T follicular helper cell (primary cell): ENCODE measurements at places on chromosomes 16 and 17.

GRCh38 chr16:21953541-21953902 lies 361 bp downstream of the UQCRC2 start:
- no peak for DNase-seq

DNA sequence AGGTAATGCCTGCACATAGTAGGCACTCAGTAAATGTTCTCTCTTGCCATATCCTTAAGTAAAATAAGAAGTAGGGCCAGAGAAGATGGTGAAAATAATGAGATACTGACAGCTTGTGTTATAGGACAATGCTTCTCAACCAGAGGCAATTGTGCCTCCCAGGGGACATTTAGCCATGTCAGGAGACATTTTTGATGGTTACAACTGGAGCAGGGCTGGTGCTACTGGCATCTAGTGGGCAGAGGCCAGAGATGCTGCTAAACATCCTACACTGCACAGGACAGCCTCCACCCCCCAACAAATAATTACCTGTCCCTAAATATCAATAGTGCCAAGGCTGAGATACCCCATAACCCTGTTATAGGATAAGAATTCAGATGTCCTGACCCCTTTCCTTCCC lies 1.7 kb downstream of the RAD51D start:
- DNase-seq: no peak

DNA sequence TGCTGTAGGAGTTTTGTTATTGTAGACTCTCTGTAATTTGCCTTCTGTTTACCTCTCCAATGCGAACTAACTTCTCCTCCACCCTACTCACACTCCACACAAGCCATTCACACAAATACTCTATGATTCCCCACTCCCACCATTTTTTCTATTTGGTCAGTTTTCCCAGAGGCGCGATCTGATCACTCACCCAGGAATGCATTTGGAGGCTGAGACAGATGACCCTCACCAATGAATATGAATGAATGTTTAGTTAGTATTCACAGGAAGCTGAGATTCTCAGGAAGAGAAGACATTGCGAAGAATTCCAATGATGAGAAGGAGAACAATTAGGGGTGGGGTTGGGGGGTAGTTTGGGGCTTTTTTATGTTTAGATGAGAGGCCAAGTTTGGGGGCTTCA lies 10.5 kb upstream of the ANKFN1 start:
- no peak for DNase-seq

- no peak for DNase-seq
Observed at GRCh38 chr16:28527985-28528384, 10.8 kb downstream of the NUPR1 start.

DNA sequence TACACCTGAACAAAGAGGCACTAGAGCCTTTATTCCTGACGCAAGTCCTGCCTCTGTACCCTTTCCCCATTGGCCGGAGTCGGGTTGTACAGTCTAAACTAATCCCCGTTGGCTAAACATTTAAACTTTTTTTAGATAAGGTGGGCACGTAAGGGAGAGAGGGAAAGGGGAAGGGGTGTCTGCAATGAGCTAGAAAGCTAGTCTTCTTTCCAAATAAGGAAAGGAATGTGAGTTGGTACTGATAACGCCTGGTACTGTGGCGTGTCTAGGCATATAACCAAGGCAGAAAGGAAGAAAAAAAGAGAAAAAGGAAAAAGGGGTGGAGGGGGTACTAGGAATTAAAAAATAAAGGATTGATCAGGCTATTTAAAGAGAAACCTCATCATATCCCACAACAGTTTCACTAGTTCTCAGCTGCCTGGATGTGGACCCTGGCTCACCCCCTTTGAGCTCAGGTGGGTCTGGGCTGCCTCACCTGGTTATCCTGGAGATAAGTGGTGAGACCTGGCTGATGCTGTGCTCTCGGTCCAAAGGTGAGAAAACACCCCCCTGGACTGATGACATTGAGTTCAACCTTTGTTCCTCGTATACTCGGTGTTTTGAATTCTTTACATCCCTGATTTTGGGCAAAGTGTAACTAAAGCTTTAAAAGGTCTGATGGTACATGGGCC lies 90.9 kb upstream of the EEF2KMT start:
- no peak for DNase-seq

DNA sequence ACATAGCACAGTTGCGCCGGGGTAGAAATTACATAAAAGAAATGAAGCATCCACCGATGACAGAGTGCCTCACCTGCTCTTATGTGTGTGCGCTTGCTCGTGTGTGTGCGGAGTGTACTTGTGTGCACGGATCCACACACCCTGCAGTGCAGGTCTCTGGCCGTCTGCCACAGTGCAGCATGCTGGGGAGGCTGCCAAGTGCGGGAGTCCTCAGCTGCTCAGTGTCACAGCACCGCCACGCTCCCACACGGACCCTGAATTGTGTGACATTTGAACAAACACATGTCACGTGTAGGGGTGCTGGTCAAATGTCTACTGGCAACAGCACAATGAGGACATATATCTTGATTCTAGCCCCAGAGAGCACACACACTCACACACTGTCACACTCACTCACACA lies 243.0 kb upstream of the MYOCD start:
- no peak for DNase-seq

- no peak for DNase-seq
Observed at GRCh38 chr17:28147017-28147416, 104.5 kb downstream of the NLK start.

GRCh38 chr16:31785126-31785525 lies 88.5 kb upstream of the ZNF267 start:
- DNase-seq: no peak

DNA sequence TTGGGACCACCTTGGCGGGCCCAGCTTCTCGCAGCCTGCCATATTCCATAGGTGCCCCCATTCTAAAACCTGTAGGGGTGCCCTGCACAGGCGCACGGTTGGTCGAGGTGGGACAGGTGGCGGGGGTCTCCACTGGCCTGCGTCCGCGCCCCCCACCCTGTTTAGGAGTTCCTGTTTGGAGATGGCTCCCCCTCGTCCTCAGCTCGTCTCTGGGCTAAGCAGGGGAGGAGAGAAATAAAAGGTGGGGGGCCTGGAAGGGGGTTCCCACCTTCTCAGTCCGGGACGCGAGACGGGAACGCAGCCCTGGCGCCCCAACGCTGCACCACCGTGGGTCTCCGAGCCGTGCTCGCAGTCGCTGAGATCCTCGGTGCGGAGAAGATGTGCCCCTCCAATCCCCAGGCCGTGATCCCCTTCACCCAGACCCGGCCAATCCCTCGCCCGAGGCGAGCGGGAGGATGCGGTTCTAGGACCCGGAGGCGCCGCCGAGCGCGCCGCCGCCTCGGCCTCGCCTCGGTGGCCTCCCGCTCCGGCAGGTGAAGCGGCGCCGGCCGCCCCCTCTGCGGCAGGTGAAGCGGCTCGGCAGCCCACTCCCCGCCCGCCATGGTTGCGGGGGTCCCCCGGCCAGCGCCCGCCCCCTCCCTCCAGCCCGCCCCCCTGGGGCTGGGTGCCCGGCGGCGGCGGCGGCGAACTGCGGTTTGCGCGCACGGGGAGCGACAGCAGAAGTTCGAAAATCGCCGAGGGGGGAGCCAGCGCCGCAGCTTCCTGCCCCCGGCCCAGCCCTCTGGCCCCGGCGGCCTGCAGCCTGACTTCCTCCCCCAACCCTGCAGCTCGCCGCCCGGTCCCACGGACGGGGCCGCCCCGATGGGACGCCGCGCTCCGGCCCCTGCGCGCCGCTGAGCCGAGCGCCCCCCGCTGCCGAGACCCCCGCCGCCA lies at the start of gene FMNL1:
Gene FMNL1, plus strand, starts transcription at position 805 of the 933 bp plus-strand sequence. CDS start 240 bp downstream, outside the sequence.
- no peak for DNase-seq

GRCh38 chr16:85992359-85992758 lies 93.4 kb downstream of the IRF8 start:
- DNase-seq: no peak

DNA sequence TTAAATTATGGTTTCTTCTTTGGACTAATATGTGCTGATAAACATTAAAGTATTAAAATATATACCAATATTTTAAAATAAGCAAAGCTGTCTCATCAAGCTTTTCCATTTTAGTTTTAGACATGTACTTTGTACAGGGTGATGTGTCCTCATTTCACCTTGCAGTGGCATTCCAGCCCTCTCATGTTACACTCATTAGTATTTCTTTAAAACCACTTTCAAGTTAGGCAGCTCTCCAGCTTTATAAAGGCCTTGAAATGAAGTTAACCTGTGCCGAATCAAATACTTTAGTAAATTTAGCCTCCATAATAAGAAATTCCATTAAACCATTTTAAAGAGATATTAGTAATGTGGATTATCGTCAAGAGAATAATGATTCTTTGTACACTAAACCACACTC lies 107.6 kb upstream of the HLF start:
- DNase-seq: no peak

DNA sequence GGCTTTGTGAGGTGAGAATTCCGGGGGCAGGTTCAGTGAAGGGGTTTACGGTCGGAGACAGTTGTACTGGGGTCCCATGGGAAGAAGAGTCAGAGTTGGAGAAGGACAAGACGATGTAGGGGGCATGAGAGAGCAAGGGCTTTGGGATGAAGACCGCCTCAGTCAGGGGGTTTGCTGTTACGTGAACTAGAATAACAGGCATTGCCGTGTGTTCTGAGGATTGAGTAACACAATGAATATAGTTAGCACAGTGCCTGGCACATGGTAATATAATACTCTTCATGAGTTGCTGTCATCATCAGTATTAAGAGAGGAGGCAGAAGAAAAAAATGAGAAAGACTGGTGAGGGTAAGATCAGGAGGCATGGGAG lies 577 bp downstream of the ZNF646 start:
- no peak for DNase-seq

- no peak for DNase-seq
Observed at GRCh38 chr17:82820278-82821251, 19.3 kb downstream of the ZNF750 start.

GRCh38 chr16:57574086-57574485 lies 31.6 kb downstream of the ADGRG5 start:
- DNase-seq: no peak

DNA sequence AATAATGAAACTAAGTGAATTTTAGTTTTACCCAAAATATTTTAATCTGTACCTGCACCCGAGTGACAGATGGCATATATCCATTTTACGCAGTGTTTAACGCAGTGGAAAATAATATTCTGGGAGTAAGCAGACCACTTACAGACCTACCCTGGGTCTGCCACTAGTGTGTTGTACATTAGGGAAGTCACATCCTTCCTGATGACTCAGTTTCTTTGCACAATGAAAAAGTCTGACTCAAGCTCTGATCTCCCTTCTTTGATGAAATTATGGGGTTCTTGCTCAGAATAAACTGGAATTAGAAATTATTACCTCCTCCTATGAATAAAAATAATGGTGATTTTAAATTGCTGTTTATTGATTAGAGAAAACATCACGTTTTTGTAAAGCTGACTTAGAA lies 123.2 kb upstream of the AXIN2 start:
- no peak for DNase-seq

GRCh38 chr16:58459344-58460218 lies 40.4 kb upstream of the NDRG4 start:
- no peak for DNase-seq

DNA sequence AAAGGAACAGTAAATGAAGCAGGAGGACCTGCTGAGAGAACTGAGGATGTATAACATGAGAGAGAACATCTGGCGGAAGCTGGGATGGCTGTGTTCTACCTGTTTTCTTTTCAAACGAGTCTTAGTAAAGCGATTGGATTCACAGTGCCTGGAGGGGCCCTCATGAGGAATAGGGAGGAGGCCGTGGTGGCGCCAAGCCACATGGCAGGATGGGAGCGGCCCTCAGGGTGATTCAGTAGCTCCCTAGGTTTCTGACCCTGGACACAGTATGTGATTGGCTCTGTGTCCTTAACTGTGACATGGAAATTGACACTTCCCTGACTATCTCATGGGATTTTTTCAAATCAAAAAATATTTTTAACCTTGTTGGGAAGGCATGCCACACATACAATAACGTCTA lies 32.1 kb downstream of the USP43 start:
- no peak for DNase-seq

GRCh38 chr16:11278681-11279628 lies 2.2 kb downstream of the PRM1 start:
- no peak for DNase-seq

DNA sequence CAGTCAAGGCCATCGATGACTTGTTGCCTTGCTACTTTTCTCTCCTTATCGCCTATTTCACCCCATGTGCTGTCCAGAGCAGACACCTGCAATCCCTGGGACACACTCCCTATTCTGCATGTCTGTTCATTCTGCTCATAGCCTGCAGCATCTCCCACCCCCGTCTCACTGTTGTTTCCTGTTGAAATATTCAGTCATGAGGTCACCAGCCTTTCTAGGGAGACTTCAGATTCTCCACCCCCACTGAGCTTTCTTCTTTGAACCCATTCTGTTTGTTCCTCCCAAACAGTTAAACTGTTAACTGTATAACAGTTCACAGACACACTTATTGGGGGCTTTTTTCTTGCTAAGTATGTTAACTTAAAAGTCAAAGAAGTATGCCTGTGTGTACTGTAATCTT lies 94.4 kb downstream of the AATF start:
- DNase-seq: no peak

GRCh38 chr16:57966204-57966771 lies 4.6 kb downstream of the CNGB1 start:
- DNase-seq: no peak

DNA sequence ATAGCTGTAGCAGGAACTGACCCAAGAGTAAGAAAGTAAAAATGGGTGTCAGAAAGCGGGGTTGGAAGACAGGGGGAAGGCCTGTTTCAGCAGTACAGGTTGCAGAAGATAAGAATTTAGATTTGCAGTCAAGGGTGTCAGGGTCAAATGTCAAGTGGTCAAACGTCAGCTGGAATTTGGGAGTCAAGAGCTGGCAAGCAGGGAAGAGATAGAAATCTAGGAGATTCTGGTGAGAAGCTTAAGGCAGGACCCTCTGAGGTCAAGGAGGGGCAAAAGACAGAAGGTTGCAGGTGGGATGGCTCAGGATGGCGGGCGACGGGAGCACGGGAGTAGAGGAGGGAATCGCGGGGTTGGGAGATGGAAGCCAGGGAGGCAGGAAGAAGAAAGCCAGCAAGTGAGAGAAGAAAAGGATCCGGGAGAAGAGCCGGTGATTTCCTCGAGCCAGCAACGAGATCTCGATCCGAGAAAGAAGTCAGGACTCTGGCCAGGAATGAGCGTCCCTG lies 335 bp downstream of the SLC25A35 start:
- no peak for DNase-seq

DNA sequence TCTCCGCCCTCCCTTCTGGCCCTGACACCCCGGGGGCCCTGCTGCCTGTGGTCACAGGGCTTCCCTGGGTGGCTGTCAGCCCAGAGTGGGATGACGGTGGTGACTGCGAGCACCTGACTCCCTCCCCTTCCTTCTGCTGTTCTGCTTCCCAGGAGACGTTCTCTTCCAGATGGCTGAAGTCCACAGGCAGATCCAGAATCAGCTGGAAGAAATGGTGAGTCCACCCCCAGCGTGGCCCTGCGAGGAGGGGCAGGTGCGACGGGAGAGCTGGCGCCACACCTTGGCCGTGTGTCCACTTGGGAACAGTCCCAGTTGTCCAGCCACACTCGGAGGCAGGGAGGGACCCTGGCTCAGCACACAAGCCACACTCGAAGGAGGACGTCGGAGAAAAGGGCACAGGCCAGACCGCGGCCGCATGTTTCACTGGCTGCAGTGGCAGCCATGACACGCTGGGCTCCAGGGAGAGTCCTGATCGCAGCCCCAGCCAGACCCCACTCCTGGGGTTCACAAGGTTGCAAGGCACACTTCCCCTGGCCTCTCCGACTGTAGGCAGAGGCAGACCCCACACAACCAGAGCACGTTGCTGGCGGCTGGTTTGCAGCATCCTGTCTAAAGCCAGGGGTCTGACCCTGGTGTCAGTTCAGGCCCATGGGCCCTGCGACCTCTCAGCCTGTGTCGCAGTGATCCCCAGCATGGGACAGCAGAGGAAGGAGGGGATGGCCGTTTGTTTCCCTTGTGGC lies 49.9 kb downstream of the BAIAP2 start:
- no peak for DNase-seq

- no peak for DNase-seq
Observed at GRCh38 chr16:72270531-72270930, 98.6 kb upstream of the PMFBP1 start.
